ENCODE measurements at places on chromosomes 5 and 9.

GRCh38 chr5:65094279-65094678, 325.5 kb downstream of the CWC27 start:
- DNase-seq = no peak

GRCh38 chr5:42749020-42749419, 7.6 kb upstream of the CCDC152 start:
- DNase-seq = no peak

DNA sequence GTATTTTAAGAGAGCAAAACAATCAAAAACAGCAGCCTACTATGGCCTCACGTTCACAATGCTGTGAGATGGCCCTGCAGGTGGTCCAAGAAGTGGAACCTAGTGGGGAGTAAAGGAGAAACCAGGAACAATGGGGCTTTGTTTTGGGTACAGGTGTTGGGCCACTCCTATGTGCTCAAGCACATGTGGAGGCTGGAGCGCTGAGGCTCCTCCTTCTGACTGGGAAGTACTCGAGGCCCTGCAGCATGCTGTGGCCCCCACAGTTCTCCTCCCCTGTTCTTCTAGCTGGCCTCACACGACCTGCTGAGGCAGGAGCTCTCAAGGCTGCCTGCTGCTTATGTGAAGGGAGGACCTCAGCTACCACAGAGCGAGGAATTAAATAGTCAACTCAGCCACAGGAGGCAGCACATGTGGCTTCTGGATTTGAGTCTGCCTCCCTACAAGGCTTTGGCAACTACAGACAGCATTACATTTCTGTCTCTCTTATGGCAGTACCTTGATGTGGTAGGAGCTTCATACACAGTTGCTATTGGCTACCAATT, 482.3 kb downstream of the SPOCK1 start:
- DNase-seq = no peak

DNA sequence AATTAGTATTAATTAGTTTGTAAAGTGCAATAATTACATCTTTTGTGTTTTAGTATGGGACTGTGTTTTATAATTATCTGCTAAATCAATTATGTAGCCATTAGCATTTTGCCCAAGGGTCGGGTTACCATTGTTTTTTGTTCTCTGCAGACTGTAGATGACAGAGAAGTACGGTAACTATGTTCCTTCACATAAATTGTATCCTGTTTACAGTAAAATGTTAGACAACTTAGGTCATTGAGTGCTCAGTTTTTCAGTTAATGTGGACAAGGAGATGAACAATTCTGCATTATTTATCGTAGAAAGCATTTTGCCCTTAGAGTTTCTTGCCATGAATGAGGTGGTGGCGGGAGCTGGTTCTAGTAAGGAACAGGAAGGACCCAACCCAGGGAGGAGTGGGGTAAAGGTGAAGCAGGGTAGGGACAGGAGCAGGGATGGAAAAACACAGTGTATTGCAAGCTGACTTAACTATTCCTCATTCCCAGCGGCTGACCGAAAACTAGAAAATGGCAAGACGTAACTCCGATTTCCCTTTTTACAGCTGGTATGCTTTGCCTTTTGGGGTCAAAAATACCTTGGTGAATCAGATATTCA, 243.7 kb upstream of the SLC24A2 start:
- no peak for DNase-seq

GRCh38 chr9:106885451-106885850, 22.5 kb downstream of the ZNF462 start:
- DNase-seq = no peak

DNA sequence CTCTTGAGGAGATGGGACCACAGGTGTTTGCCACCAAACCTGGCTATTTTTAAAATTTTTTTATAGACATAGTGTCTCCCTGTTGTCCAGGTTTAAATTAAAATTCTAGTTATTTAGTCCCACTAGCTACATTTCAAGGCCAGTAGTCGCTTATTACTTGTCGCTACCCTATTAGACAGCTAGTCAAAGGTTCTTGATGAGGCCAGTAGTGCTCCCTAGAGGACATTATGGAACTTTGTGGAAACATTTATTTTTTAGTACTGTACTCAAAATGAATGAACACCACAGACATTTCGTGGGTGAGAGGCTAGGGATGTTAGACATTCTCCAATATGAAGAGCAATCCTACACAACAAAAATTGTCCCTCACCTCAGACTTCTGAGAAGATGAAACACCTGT, 14.4 kb upstream of the GRXCR2 start:
- no peak for DNase-seq

GRCh38 chr5:108167174-108167573, 214.7 kb downstream of the FBXL17 start:
- no peak for DNase-seq

DNA sequence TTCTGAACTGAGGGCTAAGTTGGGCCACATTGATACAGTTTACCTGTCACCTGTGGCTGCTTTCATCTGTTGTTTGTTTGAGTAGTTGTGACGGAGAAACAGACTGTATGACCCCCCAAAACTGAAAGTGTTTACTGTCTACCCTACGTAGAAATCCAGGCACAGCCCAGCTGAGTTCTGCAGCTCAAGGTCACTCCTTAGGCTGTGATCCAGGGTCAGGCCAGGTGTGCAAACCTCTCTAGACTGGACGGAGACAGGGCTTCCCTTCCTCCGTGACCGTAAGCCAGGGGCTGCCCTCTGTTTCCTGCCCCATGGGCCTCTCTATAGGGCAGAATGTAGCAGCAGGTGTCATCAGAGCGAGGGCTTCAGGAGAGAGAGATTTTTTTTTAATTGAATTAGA, 207.9 kb upstream of the OTULINL start:
- no peak for DNase-seq

DNA sequence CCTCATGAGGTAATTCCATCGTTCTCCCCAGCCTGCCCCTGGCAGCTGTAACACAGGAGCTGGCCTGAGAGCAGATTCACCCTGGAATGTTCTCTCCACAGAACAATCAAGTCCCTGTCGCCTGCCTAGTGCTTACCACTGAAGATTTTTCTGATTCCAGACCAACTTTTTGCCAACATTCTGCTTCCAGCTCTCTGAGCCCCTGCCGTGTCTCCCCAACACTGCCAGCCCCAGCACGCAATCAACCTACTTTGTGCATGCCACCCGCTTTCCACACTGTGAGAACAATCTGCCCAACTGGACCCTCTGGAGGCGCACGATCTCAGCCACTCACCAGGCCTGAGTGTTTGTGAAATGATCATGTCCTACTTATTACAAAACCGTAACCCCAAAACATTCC, 62.6 kb downstream of the PSMB7 start:
- DNase-seq = no peak

GRCh38 chr5:134328619-134329018, 38.4 kb downstream of the CDKL3 start:
- no peak for DNase-seq

GRCh38 chr5:157747766-157748700, 4.5 kb downstream of the LSM11 start:
- DNase-seq = no peak

DNA sequence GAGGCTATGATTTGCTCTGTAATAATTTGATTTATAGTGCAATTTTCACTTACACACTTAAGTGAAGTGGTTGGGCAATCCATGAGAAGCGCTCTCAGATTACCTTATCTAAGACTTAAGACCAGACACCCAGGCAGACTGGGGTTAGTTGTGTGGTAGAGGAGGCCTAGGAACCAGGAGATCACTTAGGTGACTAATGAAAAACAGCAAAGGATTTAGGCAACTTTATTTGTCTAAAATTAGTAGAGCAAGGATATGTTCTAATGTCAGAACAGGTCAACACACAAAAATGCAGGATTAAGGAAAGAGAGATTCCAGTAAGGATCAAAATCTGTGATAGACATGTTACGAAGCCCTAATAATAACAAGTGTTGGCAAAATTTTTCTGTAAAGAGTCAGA, 913.8 kb downstream of the TLE1 start:
- DNase-seq = no peak

DNA sequence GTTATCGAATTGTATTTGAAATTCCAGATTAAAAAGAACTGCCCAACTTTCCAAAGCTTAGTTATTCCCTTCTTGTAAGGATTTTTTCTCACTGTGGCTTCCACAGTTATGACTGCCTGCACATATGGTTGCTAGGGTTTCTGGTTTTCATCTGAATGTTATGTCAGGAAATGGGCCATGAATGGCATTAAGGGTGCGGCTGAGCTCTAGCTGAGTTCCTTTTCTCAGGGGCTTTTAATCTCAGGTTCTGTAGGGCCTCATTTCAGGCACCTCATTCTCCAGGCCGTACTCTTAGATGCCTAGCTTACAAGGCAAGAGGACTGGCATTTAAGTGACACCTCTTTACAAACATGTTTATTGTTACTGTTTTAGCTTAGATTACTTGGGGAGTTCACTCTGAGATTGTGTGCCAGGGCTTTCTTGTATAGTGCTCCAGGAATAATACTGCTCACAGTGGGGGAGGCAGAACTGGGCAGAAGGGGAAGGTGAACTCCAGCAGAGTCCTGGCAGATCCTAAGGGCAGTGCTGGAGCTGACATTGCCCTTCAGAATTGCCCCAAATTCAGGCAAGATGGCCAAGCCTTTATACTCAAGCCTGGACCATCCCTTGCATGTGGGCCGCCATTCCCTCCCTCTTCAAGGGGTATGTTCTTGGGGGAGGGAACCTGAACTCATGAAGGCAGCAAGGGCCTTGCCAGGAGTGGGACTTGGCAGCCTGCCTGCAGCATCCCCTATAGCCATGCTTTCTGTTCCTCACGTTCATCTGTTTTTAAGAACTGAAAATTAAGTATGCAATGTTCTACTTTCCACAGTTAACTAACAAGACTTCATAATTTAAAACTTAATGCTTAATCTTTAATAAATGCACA, 111.5 kb downstream of the KDM4C start:
- DNase-seq = no peak

- DNase-seq = no peak
These were observed 43.3 kb downstream of the TLE4 start for GRCh38 chr9:79615038-79615437.

GRCh38 chr5:1765141-1765879, 34.3 kb downstream of the MRPL36 start:
- no peak for DNase-seq

DNA sequence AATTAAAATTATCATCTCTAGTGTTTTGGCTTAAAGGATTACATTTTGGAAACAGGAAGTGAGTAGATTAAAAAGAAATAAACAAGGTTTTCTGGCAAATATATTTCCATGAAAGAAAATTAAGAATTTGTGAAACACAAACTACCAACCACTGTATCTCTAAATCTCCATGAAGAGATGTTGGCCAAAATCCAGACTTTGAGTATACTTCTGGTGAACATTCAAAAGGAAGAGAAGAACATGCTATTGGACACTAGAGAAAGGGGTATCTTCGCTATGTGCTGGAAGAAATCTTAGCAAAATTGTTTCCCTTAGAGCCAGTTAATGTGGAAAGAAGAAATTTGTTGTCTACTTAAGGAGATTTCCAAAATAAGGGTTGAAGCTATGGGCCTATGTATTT, 710.4 kb upstream of the CTNND2 start:
- no peak for DNase-seq

GRCh38 chr9:4831119-4831518, 38.4 kb downstream of the RCL1 start:
- no peak for DNase-seq

- DNase-seq = no peak
These were observed 10.9 kb downstream of the ABL1 start for GRCh38 chr9:130845901-130846481.

DNA sequence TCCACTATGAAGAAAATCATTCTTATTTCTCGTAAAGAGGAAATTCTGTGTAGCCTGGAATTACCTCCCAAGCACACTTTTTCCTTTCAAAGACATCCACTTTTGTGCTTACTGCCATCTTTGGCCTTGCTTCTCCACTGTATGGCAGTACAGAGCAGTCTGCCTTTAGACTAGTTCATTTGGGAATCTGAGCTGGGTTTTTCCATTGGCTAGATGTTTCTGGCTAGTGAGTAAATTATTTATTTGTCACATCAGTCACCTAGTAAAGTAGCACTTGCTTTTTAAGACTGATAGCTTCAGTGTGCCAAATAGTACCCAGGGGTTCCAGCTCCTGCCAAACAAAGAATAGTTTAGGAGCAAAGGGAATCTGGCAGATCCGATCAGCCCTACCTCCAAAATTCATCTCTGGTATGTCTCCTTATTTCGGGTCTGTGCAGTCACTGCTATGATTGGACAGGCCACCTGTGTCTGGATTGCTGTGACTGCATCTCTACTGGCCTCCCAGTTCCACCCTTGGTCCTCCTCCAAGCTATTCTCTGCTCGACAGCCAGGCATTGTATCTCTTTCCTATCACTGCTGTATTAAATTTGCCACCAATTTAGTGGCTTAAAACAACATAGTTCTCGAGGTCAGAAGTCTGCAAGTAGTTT, 97.6 kb downstream of the NUDT12 start:
- no peak for DNase-seq

- no peak for DNase-seq
These were observed 22.1 kb upstream of the PLPP6 start for GRCh38 chr9:4640027-4640426.

GRCh38 chr5:59732806-59733205, 160.7 kb downstream of the PDE4D start:
- no peak for DNase-seq

GRCh38 chr5:65141493-65141892, 340.2 kb downstream of the ADAMTS6 start:
- no peak for DNase-seq

DNA sequence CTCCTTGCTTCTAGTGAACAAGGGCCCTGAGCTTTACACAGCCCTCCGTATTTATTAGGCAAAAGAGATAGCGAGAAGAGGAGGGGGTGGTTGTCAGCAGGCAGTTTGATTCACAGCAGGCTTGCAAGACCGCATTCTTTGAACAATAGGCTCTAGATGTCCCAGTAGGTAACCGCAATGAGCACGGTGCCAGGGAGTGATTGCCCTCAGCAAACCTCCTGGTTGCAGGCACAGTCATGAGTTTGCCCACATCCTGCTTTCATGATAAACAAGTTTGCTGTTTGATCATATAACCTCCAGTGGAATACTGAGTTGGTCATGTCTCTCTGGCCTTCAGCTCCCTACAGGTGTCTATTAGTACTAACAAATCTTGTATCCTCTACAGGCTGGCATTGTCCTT, 66.1 kb downstream of the CACNA1B start:
- DNase-seq = no peak

- DNase-seq = no peak
These were observed 59.8 kb upstream of the COX7C start for GRCh38 chr5:86557920-86558319.

DNA sequence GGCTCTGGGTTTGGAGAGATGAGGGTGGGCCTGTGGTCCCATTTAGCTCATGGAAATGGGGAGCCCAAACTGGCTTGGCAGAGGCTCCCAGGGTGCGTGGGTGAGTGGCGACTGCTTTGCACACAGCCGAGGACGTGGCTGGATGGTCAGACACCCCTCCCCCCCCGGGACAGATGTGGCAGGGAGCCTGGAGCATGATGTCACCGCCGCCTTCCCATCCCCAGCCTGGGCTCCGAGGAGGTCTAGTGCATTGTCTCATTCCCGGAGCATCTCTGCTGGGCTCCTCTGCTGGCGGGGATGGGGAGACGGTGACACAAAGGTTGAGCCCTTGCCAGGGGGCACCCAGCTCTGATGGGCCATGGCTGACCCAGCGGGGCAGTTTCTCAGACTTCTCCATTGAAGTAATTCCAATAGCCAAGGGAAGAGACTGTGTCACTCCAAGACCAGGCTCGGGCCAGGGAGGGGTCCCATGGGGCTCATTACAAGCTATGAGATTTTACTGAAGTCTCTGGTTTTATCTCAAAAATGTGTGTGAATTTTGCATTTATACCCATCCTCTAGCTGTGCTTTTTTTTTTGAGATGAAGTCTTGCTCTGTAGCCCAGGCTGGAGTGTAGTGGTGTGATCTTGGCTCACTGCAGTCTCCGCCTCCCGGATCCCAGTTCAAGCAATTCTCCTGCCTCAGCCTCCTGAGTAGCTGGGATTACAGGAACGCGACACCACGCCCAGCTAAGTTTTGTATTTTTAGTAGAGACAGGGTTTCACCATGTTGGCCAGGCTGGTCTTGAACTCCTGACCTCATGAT, 36.1 kb downstream of the HMCN2 start:
- DNase-seq = no peak

Measured in stimulated activated CD8-positive, alpha-beta memory T cell treated with anti-CD3 and anti-CD28 coated beads, Interleukin-4, amount 100 ng/mL, for 4 hours (primary cell).